NCI-H1092 treated with DMSO at 0.1 percent for 48 hours (cell line): ENCODE measurements at places on chromosomes 4 and X.

- no peak for DNase-seq
Measured at GRCh38 chr4:54120518-54120917, 20.6 kb downstream of the GSX2 start.

DNA sequence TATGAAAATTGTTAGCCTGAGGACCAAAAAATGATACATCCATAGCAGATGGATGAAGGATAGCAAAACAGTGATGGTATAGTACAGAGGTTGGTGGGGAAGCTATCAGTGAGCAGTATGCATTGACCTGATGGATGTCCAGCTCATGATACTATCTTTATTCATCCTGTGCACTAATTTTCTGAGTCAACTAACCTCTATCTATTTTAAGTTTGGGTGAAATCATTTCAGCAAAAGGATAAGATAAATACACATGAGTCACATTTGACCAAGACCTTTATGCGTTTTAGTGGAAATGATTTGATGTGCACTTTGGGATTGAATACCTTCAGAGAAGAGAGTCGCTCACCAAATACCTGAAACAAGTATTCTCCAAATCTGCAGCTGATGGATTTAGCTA is 351.0 kb upstream of the NR3C2 start:
- no peak for DNase-seq

GRCh38 chr4:54908763-54909162 is 216.6 kb downstream of the KDR start:
- DNase-seq, result no peak

DNA sequence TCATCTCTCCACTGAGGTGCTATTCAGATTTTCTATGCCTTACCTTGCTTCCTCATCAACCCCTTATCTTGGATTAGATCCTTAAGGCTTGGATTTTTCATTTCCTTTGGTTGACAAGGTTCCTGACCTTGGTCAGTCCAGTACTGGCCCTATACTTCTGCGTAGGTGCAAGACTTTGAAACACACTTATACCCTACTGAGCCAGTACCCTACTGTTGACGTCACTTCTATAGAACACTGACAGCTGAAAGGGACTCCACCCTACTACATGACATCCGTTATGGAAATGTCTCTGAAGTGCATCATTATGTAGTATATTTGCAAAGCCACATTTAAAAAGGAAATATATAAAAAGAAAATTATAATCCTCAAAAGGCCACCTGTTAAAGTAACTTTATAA is 12.0 kb upstream of the PLS3 start:
- DNase-seq, result no peak

- peak; percentile 48 for DNase-seq
Measured at GRCh38 chr4:38664706-38665401, 855 bp downstream of the KLF3 start.

- DNase-seq, result no peak
Measured at GRCh38 chr4:5199912-5200311, 148.6 kb downstream of the STK32B start.

GRCh38 chr4:174828845-174829701 is at the start of gene GLRA3:
Gene GLRA3 (minus strand): TSS chr4:174829247. CDS start chr4:174828811, 436 bp downstream.
- peak; percentile 96 for DNase-seq

DNA sequence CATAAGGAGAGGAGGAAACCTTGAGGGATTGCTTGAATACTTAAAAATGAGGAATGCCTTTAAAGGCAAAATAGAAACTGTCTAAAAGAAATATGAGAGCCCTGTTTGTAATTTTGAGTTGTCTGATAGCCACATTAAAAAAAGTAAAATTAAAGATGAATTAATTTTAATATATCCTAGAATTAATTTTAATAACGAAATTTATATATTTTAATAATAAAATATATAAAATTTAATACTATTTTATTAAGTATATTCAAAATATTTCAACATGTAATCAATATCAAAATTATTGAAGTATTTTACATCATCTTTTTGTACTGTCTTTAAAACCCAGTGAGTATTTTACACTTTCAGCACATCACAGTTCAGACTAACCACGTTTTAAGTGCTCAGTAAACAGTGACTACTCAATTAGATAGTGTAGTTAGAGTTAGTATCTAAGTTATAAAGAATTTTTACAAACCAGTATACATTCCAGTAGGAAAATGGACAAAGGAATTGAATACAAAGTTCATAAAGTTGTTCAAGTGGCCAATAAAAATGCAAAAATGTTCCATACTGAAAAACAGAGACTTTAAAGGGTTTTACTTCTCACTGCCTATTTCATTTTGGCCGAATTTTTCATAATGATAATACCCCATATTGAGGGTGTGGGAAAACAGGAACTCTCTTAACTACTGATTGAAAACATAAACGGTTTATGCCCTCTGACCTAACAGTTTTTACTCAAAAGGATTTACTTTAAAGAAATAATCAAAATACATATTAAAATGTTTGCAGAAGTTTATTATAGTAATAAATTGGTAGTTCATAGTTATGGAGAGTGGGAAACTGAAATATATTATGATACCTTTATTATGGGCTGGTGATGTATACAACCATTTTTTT is 2.9 kb downstream of the SLC30A9 start:
- DNase-seq, result no peak

DNA sequence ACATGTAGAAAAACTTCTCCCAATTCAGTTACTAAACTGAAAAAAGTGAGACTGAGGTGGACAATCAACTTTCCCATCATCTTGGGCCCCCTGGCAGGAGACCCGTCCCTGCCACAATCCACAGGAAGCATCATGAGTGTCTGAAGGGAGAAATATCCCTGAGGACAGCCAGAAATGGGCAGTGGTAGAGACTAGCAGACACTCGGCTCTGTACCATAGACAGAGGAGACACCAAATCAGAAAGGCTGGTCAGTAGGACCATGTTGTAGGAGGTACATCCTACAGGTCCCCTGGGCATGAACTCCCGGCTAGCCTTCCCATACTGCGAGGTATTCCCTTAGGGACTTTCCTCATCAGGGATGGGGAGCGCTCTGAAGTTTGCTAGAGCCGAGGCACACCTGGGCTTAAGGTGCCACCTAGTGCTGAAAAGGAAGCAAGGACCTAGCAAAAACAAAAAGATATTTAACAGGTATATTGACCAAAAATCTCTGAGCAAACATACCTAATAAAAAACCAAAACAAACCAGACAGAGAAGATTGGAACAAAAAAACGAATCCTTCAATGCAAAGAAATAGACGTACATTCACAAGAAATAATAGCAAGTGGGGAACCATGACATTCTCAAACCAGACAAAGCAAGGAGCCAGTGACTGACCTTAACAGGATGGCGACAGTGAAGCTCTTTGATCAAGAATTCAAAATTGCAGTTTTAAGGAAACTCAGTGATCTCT is 55.6 kb downstream of the HAUS3 start:
- peak; percentile 48 for DNase-seq

DNA sequence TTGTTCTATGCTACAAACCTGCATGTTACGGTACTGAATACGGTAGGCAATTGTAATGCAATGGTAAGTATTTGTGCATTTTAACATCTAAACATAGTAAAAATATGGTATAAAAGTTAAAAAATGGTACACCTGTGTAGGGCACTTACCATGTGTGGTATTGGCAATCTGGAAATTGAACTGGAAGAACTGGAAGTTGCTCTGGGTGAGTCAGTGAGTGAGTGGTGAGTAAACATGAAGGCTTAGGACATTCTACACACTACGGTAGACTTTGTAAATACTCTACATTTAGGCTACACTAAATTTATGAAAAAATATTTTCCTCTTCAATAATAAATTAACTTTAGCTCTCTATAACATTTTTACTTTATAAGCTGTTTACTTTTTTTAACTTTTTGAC is 78.9 kb downstream of the RRAGB start:
- DNase-seq, result no peak
